ENCODE measurements at places on chromosomes 16 and 17.

DNA sequence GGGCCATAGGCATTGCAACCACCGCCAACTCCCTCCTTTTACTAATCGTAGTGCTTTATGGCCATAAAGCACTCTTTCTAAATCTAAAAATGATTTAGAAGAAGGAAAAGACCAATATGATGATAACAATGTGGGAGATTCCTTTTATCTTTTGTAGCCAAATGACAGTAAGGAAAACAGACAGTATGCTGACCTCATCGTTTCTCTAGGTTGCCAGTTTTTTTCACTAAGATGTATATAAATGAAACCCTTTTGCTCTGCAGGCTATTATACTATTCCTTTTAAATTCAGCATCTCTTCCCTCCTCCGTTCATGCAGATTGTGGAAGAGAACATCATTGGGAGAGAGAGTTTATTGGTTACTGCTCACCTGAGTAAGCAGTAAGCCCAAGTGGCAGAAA lies 25.3 kb downstream of the OTOA start:
- DNase-seq: no peak

- no peak for DNase-seq
Observed at GRCh38 chr16:24748242-24748641, 18.8 kb downstream of the TNRC6A start.

- no peak for DNase-seq
Observed at GRCh38 chr16:57406881-57407280, 2.3 kb downstream of the CCL17 start.

DNA sequence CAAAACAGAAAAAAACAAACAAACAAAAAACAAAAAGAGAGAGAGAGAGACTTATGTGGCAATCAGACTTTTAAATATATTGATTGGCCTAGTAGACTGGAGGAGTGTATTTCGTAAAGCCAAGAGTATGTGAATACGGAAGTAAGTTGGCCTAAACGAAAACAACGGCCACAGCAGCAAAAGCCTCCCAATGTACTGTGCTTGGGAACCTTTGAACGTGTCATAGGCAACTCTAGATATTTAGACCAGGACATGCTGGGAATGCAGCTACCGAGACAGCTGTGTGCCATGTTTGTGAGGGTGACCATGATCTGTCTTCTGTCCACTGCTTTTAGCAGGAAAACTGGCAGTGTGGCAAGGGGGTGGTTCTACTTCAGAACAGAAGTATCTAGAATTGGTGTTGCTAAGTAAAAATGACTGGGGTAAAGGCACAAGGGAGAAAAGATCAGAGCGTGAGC lies 7.4 kb downstream of the MAF start:
- no peak for DNase-seq

- no peak for DNase-seq
Observed at GRCh38 chr17:64388961-64389565, 1.6 kb downstream of the PECAM1 start.

GRCh38 chr16:49488336-49488735 lies 114.7 kb downstream of the C16orf78 start:
- no peak for DNase-seq

DNA sequence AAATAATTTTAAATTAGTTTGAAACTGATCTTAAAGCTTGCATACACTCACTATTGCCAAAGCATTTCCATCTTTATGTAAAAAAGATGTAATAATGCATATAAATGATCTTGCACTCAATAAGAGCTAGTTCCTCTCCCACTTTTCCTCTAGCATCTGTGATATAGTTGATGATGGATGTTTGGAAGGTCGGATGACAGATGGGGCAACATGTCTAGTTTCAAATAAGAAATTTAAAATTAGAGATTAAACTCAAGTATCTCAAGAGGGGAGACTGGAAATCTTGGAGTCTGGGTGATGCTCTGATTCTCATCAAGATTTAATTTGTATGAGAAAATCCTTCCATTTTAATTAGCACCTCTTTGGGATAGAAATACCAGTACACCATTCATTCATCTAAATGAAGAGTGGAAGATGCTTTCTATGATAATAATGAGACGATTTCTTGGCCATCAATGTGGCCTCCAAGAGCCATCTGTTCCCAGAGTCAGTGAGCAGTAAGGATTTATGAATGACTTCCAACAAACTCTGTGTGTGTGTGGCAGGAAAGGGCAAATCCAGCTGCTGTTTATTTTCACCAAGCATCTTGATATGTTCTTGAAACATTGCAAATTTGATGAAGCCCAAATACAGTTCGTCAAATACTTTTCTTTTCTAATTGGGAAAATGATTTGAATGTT lies 616.3 kb upstream of the CDH8 start:
- DNase-seq: no peak

GRCh38 chr17:22692066-22692805 lies 999.9 kb downstream of the KCNJ18 start:
- DNase-seq: no peak

- DNase-seq: no peak
Observed at GRCh38 chr17:70049801-70050591, 25.0 kb upstream of the KCNJ16 start.

DNA sequence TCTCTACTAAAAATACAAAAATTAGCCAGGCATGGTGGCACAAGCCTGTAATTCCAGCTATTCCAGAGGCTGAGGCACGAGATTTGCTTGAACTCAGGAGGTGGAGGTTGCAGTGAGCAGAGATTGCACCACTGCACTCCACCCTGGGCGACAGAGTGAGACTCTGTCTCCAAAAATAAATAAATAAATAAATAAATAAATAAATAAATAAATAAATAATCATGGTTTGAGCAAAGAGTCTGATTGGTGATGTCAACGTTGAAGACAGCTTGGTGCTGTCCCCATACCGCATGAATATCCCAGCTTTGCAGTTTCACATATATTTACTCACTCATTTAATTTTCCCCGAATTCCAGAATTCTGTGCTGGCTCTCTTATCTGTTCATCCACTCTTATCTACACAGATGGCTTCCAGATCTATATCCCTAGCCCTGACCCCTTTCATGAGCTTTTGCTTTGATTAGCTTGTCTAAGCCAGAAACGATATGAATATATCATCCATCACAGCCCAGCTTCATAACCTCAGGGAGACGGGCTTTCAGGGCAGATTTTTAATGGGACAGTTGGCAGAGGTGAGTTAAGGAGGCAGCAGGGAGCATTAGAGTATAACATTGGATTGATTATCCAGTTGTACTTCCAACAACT lies 91.0 kb downstream of the SPACA3 start:
- no peak for DNase-seq

DNA sequence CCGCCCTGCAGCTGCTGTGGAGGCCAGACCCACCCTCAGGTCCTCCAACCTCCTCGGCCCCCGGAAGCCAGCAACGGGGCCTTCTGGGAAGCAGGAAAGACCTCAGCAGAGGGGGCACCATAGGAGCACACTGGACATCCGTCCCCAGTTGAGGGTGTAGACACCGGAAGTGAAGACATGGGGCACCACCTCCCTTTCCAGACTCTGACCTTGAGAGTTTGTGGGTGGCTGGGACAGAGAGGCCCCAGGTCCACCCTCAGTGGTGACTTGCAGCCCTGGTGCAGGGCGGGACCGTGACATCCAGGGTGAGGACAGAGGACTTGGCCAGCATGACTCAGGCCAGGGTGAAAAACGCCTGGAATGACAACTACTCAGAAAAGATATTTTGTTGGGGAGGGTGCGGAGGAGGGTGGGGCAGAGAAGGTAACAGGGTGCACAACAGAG lies 19.9 kb downstream of the CEP295NL start:
- no peak for DNase-seq

DNA sequence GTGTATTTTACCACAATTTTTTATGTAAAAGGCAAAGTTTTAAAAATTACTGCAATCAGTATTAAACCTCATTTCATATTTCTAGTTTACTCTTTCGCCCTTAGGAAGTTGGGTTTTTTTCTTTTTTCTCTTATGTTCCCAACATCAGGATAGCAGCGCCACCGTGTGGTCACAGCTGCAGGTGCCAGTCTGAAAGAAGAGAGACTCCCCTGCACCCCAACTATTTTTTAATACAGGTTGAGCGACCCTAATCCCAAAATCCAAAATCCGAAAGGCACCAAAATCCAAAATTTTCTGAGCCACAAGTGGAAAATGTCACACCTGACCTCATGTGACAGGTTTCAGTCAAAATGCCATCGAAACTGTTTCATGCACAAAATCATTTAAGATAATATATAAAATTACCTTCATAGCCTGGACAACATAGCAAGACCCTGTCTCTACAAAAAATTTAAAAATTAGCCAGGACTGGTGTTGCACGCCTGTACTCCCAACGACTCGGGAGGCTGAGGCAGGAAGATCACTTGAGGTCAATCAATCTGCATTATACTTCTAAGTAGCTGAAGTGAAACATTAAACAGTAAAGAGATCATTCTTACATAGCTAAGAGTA lies 21.8 kb upstream of the ASGR2 start:
- DNase-seq: peak; percentile 64

GRCh38 chr16:9843424-9844018 lies 338.7 kb downstream of the GRIN2A start:
- no peak for DNase-seq

GRCh38 chr17:80274871-80275449 lies 14.3 kb downstream of the RNF213 start:
- no peak for DNase-seq

- DNase-seq: no peak
Observed at GRCh38 chr17:65556910-65557348, 4.5 kb downstream of the AXIN2 start.

DNA sequence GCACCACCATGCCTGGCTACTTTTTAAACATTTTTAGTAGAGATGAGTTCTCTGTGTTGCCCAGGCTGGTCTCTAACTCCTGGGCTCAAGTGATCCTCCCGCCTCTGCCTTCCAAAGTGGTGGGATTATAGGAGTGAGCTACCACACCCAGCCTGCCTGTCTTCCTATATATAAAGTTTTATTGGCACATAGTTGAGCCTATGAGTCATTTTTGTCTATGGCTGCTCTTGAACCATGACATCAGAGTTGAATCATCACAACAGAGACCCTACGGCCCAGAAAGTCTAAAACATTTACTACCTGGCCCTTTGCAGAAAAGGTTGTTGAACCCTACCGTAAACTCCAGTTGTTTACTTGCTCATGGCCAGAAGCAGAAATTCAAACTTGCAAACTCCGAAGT lies 7.9 kb downstream of the SEPTIN12 start:
- no peak for DNase-seq

- peak; percentile 46 for DNase-seq
Observed at GRCh38 chr17:4594931-4595684, 10.8 kb downstream of the SMTNL2 start.

DNA sequence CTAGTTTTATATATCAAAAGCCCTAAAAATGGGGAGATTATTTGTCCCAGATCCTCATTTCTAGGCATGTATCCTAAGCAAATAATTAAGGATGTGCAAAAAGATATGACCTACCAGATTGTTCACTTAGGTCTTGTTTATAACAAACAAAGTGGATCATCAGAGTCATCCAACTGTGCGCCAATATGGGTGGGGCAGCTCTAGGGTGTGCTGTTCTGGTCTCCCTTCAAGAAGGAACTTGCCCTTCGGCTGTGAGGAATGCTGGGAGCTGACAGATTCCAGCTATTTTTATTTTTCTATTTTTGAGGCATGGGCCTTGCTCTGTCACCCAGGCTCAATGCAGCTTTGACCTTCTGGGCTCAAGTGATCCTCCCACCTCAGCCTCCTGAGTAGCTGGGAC lies 13.8 kb downstream of the CHP2 start:
- no peak for DNase-seq

DNA sequence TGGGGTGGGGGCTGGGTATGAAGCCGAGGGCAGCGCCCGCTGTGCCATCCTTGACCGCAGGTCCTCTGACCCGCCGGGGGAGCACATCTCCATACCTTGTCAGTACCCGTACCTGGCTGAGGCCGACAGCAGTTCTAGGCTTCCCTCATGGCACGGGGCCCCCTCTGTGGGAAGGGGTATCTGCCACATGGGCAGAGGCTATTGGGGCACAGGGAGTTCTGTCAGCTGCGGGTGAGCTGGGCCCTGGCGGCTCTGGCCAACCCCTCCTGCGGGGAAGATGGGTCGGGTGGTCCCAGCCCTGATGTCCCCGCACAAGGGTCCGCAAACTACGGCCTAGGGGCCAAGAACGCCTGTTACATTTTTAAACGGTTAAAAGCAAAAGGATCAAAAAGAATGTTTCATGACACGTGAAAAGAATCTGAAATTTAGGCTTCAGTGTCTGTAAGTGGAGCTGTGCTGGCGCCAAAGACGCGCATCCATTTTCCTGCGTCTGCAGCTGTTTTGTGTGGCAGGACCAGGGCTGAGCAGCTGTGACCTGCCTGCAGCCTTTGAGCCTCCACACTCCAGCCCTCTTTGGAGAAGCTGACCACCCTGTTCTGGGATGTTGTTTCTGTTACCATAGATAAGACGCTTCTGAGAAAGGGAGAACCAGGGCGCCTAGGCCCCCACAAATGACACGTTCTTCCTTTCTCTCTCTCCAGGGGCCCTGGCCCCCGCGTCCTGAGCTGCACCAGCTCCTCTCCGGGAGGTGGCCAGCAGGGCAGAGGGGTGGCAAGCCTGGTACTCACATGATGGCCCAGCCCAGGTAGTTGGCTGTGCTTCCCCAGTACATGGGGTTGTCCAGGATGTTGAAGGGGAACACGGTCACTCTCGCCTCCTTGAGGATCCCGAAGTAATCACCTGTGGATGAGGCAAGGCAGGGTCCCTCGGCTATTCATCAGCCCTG lies 12.7 kb upstream of the RASD1 start:
- DNase-seq: no peak

GRCh38 chr16:73042807-73043206 lies 5.1 kb downstream of the ZFHX3 start:
- no peak for DNase-seq

- DNase-seq: no peak
Observed at GRCh38 chr17:16255481-16255921, 38.5 kb downstream of the PIGL start.
